LoVo (cell line): ENCODE measurements at places on chromosomes 13 and 19.
A peak's percentile ranks its signal among the peaks of the same experiment; 100 is the strongest.

- peak; percentile 87 for DNase-seq
Observed at GRCh38 chr13:27450921-27451471, 632 bp upstream of the MTIF3 start.

DNA sequence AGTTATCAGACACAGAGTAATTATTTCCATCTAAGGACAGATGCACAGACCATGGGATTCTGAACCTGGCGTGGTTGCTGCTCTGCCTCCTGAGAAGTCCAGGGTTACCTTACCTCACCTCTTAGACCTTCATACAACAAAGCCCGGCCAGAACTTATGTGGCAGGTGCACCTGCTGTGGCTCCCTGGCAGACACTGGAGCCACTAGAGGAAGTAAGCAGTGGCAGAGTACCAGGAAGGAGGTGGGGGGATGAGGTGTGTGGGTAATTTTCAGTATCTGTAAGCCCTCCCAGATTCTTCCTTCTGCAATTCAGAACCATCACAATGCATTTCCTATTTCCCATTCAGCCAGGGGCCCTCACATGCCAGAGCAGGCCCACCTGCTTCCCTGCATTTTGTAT lies 106.1 kb upstream of the DOCK9 start:
- no peak for DNase-seq

DNA sequence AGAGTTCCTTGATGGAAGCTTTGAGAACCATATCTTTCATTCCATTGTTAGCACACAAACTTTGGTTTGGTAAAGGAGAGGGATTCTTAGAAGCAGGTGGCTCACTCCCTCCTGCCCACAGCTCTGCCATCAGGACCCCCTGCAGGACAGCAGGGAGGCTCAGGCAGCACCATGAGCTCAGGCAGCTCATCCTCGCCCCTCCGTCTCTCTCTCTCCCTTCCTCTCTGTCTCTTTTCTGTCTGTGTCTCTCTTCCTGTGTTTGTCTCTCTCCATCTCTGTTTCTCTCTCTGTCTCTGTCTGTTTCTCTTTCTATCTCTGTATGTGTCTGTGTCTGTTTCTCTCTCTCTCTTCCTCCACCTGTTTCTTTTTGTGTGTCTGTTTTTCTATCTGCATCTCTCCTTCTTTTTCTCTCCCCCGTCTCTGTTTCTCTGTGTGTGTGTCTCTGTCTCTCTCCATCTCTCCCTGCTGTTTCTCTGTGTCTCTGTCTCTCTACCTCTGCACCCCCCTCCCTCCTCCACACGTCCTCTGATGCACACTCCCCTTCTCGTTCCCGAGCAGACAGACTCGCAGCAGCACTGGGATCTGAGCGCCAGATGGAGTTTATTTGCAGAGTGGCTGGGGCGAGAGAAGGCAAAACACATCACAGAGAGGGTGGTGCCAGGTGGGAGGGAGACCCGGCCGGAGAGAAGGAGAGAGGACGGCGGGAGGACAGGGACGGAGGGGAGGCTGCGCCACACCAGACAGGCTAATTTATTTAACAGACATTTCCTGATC lies 8.7 kb downstream of the SBK2 start:
- DNase-seq: no peak

- DNase-seq: no peak
Observed at GRCh38 chr13:43139211-43139610, 115.8 kb downstream of the DNAJC15 start.

- DNase-seq: no peak
Observed at GRCh38 chr19:11168568-11168967, 13.0 kb upstream of the SPC24 start.

GRCh38 chr19:33722456-33723239 lies 74.0 kb upstream of the KCTD15 start:
- no peak for DNase-seq

DNA sequence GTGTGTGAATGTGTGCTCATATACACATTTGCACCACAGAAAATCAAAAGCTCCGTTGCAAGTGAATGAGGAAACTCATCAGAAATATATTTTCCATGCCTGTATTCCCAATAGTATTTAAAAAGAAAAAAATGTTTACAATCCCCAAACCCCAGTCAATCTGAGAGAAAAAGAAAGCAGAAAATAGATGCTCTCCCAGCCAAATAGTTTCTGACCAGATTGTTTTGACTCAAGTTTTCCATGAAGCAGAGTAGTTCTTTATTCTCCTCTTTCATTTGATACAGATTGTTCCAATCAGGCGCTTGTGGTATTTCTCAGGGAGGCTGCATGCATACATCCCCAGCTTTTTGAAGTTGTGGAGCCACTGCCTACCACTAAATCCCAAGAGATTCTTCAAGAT lies 110.6 kb downstream of the STARD13 start:
- no peak for DNase-seq

GRCh38 chr13:27997904-27998522 lies 9.5 kb upstream of the URAD start:
- DNase-seq: peak; percentile 54

- no peak for DNase-seq
Observed at GRCh38 chr19:40394816-40395210, 4.8 kb upstream of the HIPK4 start.

GRCh38 chr19:35171730-35172129 lies 17.2 kb downstream of the FXYD5 start:
- no peak for DNase-seq

DNA sequence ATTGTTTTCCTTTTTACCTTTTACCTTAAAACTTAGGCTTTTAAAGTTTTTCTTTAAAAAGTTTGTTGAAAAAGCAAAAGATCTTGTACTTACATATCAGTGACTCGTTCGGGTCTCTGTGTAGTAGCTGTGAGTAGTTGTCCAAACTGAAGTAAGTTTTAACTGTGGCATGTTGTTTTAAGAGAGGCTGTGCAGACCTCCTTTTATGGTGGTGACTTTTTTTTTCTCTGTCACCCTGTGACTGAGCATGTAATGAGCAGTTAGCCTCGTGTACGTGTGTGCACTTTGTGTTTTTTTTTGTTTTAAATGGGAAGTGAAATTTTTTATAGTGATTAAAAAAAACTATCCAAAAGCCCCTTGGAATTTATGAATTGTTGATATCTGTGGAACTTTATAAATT lies at the start of gene GPR183:
TSS of gene GPR183 (minus strand) at position 153 of the 400 bp plus-strand sequence. CDS start 11,254 bp downstream, outside the sequence.
- DNase-seq: no peak

DNA sequence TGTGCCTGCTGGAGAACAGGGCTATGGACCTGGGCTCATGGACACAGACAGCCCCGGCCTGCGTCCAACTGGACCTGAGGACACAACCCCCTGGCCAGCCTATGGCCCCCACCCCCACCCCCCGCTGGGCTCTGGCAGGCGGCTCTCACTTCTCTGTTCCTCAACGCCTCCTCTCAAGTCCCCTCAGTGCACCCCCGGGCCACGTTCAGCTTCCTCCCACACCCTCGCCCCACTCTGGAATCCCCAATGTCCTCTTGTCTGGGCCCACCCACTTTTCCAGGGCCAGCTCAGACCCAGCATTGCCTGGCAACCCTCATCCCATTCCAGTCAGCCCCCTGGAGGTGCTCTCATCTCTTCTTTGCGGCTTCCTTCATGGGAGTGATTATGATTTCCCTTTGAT lies 130.2 kb upstream of the SPACA7 start:
- no peak for DNase-seq

GRCh38 chr13:113518076-113518803 lies 27.7 kb upstream of the DCUN1D2 start:
- no peak for DNase-seq

DNA sequence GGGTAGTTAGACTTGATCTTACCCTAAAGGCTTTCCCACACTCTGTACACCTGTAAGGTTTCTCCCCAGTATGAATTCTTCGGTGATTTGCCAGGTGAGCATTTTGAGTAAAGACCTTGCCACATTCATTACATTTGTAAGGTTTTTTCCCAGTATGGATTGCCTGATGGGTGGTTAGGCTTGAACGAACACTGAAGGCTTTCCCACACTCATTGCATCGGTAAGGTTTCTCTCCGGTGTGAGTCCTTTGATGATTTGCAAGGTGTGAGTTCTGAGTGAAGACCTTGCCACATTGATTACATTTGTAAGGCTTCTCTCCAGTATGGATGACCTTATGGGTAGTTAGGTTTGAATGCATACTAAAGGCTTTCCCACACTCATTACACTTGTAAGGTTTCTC lies 23.7 kb downstream of the ERVV-2 start:
- DNase-seq: no peak

DNA sequence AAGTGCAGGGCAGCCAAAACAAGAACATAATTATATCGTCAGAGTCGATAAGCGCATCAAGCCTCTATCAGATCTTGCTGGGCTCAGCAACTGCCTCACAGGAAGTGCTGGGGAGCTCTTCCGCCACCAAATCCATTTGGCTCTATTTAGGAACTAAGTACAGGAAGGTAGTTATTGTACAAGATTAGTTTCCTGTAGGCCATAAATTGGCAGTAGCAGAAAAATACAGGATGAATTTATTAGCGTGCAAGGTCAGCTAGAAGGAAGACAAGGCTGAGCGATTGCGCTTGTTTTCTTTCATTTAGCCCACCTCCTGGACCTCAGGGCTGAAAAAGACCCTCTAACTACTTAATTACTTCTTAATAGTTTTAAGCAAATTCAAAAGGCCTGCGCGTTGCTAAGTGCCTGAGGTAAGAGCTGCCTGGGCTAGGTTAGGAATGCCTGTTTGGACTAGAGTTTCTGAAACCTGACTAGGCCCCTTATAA lies 118.5 kb downstream of the IRS2 start:
- no peak for DNase-seq

- DNase-seq: no peak
Observed at GRCh38 chr19:18488403-18488723, 33.5 kb downstream of the ELL start.

DNA sequence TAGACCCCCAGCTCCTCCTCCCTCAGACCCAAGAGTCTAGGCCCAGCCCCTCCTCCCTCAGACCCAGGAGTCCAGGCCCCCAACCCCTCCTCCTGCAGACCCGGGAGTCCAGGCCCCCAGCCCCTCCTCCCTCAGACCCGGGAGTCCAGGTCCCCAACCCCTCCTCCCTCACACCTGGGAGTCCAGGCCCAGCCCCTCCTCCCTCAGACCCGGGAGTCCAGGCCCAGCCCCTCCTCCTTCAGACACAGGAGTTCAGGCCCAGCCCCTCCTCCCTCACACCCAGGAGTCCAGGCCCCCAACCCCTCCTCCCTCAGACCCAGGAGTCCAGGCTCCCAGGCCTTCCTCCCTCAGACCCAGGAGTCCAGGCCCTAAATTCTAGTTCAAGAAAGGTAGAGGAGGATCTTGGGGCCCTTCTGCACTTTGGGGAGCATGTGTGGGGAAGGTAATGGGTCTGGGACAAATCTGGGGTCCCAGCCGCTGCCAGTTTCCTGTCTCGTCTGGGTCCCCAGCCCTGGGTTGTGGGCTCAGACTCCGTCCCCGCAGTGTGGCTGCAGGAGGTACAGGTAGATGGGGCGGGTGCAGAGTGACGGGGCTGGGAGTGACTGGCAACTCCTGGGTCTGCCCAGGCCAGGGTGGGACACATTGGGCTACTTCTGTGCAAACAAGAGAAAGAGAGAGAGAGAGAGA lies 3.2 kb upstream of the TMEM190 start:
- no peak for DNase-seq
